ENCODE measurements at places on chromosomes 16 and 17.

DNA sequence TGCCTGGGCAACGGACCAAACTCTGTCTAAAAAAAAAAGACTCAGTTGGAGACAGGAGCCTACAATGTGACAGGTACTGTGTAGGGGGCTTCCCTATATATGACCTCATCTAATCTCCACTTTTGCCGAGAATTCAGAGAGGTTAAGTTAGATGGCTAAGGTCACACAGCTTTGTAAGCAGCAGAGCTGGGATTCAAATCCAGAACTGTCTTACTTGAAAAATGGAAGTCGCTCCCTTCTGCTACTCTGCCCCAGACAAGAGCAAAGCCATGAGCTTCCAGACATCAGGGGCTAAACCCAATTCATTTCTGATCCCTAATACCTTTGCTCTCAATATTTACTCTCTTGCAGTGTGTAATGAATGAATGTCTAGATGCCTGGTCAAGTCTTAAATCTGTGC is 41.5 kb upstream of the ABCC12 start:
- no peak for DNase-seq

- no peak for DNase-seq
Observed at GRCh38 chr16:25868106-25868505, 176.3 kb downstream of the HS3ST4 start.

- no peak for DNase-seq
Observed at GRCh38 chr16:83302853-83303252, 504.9 kb upstream of the HSBP1 start.

- DNase-seq = no peak
Observed at GRCh38 chr17:79039886-79040285, 15.9 kb downstream of the C1QTNF1 start.

GRCh38 chr17:31570951-31571892 is 179.7 kb downstream of the RAB11FIP4 start:
- no peak for DNase-seq

DNA sequence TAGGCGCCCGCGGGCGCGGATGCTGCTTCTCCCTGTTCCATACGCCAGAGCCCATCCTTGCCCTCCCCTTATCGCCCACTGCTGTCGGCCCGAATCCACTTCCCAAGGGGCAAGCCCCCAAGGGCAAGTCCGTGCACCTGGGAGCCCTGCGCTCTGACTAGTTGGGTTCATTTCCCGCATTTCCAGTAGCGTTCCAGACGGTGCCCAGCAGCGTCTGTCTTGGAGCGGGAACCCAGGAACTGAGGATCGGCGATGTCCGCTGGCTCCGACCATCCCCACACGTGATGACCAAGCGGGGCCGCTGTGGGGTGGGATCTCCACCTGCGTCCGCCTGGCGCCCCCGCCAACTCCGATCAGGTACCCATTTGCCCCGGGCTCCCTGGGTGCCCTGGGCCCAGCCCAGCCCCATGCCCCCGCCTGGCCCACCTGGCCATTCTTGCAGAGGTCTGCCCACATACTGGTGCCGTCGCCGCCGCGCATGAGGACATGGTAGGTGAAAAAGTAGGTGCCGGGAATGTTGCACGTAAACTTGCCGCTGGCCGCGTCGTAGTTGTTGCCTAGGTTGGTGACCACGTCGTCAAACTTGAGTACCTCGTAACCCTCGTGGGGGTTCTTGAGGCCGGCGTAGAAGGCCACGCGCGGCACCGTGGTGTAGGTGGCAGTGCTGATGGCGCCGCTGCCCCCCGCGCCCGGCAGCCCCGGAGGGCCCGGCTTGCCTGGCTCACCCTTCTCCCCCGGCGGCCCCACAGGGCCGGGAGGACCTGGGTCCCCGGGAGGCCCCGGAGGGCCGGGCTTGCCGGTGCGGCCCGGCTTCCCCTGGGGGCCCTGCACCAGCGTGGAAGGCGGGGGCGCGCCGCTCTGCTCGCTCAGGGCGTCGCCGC is 837 bp downstream of the C1QL1 start:
- DNase-seq = no peak

DNA sequence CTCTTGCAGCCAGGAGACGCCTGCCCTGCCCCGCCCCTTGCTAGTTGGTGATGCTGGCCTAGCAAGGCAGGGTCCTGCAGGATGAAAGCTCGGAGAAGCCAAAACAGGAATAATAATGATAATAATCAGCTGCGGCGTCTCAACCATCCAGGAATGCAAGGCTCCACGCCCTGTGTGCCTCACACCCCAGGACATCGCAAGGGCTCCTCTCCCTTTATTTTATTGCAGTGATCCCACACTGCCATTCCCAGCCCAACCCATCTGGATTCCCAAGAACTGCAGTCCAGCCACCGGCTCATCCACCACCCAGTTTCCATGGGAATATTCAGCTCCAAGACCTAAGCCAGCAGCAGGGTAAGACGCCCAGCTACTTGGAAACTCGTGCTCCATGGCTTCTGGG is 21.0 kb upstream of the ZNF652 start:
- no peak for DNase-seq

DNA sequence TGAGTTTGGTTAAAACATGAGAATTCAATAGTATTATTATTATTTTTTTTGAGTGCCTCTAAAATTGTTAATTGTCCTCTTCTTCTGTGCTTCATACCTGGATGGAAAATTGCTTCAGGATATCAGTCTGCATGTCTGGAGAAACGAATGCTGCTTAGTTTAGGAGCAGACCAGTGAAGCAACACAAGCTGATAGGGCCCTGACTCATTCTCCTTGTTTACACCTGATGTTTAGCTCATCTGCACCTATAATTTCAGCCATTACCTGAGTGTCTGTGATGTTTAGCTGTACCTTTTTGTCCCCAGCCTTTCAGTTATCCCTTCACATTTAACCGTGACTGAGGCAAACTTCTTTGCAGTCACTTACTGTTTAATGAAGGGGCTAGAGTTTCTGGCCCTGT is 14.8 kb downstream of the SNTB2 start:
- no peak for DNase-seq

DNA sequence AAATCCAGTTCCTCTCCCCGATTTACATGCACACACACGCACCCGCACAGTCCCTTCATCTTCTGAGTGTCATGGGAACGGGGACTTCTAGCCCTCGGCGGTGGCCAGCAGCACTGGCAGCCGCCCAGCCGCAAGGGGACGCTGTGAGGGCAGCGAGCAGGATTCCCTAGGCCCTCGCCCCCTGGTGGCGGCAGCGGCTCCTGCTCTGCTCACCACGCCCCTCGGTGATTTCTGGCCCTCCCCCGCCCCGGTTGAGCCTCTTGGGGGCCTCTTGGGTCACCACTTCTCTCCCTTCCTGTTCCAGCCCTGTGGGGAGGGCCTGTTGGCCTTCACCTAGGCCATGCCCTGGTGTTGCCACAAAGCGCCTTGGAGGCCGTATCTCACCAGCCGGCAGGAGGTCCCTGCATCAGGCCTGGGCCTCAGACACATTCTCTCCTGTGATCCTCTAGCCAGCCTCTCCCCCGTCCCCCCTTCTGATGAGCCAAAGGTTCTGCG is 75.2 kb upstream of the KSR1 start:
- DNase-seq = no peak

DNA sequence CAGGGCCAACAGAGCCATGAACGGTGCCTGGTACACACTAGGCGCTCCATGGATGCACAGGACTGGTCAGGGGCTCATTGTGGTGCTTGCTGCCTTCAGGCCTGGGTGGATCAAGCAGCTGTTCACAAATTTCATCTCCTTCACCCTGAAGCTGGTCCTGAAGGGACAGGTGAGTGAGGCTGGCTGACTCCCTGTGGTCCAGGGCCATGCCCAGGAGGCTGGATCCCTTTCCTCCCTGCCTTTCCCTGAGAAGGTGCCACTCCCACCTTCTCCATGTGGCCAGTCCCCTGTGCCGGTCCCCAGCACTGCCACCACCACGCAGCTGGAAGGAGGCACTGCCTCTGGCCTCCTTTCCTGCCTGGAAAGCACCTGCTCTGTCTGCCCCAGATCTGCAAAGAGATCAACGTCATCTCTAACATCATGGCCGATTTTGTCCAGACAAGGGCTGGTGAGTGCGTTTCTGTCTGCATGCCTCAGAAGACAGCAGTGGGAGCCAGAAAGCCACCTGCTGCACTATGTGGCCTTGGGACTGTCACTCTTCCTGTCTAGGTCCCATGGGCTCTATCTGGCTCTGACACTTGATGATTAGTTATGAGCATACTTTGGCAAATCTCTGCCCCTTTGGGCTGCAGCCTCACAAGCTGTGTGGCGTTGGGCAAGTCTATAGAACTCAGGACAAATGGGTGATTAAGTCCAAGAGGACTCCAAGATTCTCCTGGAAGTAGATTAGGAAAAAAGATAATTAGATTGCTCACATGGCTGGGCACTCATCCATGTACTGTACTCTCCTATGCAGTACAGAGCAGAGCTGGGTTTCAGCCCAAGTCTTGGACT is 9.4 kb downstream of the CETP start:
- no peak for DNase-seq

DNA sequence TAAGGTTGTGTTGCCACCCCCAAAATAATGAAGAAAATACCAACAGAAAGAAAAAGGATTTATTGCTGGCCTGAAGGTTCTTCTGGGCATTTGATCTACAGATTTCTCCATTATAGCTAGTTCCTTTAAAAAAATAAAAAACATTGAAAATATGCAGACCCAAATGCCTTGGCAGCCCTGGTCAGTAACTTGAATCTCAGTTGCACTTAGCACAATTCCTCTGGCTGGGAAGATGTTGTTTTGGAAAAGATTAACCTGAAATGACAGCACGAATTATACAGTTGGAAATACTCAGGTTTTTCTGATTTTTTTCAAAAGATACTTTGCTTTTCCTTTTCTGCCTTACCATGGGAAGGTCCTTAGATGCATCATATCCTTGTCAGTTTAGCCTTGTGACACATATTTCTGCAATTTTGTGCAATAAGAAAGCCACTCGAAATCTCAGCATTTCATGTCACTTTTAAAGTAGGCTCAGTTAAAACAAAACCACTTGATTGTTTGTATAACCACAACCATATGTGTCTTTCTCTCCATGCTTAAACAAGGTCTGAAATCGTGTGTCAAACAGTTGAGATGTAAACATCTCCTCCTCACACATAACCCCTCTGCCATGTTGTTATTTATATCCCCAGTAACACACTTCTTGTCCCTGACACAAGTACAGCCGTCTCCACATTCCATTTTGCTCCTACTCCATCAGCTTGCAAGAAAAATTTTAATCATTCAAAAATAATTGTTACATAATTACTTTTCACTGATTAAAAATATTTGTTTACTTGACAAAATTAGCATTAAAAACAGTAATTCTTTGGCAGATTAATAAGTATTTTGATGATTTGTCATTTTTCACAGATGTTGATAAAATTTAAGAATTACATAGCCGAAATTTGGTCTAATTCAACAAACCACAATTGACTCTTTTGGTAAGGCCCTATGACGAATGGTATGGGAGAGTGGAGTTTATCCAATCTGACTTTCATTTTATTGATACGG is 61.1 kb downstream of the SIAH1 start:
- no peak for DNase-seq

DNA sequence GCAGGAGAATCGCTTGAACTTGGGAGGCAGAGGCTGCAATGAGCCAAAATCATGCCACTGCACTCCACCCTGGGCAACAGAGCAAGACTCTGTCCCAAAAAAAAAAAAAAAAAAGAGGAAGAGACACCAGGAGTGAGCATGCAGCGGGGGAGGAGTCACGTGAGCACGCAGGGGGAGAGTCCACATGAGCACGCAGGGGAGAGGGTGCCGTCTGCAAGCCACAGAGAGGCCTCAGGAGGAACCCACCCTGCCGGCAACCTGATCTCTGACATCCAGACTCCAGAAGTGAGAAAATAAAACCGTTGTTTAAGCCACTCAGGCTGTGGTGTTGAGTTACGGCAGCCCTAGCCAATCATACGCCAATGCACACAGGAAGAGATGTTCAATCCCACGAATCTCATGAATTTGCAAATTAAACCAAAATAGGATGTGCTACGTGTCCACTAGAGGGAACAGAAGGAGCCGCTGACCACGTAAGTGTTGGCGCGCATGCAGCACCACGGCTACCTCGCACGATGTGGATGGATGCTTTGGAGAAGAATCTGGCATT is 42.2 kb downstream of the CCDC57 start:
- DNase-seq = no peak

DNA sequence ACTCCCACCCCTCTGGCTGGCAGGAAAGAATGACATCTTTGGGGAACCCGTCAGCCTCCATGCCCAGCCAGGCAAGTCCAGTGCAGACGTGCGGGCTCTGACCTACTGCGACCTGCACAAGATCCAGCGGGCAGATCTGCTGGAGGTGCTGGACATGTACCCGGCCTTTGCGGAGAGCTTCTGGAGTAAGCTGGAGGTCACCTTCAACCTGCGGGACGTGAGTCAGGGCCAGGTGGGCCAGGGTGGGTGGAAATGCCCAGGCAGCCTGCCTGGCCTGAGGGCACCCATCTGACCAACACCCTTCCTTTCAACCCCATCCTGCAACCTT is 8.1 kb upstream of the DCAF7 start:
- DNase-seq = no peak

- no peak for DNase-seq
Observed at GRCh38 chr17:5788266-5788900, 204.1 kb upstream of the NLRP1 start.

- DNase-seq = no peak
Observed at GRCh38 chr17:78391843-78392242, 13.4 kb downstream of the PGS1 start.
